ENCODE measurements at places on chromosomes 12 and 14. TPM values are rescaled to one million over a fixed set of nuclear protein-coding genes. Genes with fewer than 3 reads are reported as not detected.

LRIG3 gene
- total RNA-seq = 27.9 TPM

DNA sequence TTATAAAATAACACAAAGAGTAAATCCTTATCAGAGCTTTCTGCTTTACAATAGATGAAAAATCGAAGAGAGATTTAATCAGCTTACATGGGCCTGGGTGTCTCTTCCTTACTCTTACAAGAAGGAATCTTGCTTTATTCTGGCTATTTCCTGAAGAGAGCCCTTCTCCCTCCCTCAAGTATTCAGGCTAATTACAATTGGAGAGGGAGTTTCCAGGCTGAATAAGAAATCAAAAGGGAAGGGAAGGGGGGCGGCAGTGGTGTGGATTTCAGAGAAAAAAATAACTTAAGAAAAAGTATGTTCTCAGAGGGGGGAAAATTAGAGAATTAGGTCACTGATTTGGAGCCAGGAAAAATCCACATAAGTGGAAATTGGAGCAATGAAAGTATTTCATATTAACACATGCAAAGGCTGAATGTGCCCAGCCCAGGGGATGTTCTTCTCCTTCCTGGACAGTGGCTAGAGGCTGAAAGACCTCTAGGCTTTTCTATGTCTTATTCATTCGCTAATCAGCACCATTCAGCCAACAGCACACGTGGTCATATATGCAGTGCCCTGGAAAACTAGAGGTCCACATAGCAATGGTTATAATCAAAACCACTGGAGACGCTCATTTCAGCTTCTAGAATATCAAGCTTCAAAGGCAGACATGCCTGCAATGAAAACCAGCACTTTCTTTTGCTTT lies 158.9 kb upstream of the BTG1 start:
- no peaks in the 10 kb centered on the region for H3K27me3 ChIP-seq
- no peak overlapping the region for H3K27ac ChIP-seq

CARMIL3 gene
- 0.38 TPM for total RNA-seq

GRCh38 chr12:80756875-80757274 lies 40.2 kb downstream of the MYF5 start:
- DNase-seq = no peak
- H3K27me3 ChIP-seq = no peaks in the 10 kb centered on the region
- no peak overlapping the region for H3K4me3 ChIP-seq
- no peaks in the 10 kb centered on the region for H3K36me3 ChIP-seq
- H3K4me1 ChIP-seq = no peaks in the 10 kb centered on the region

GRCh38 chr14:74919421-74920165 lies 3.5 kb downstream of the RPS6KL1 start:
- H3K27ac ChIP-seq = no peak overlapping the region
- H3K27me3 ChIP-seq = no peaks in the 10 kb centered on the region
- H3K4me1 ChIP-seq = peaks cover 4% of the 10 kb centered on the region
- no peak for DNase-seq

NGB gene
- total RNA-seq = not detected

TAS2R13 gene
- 3.1 TPM for total RNA-seq

- DNase-seq = no peak
- H3K4me1 ChIP-seq = peaks cover 8% of the 10 kb centered on the region
- no peak overlapping the region for H3K4me3 ChIP-seq
- no peak overlapping the region for H3K27ac ChIP-seq
- no peaks in the 10 kb centered on the region for H3K36me3 ChIP-seq
- no peaks in the 10 kb centered on the region for H3K27me3 ChIP-seq
These were observed 17.3 kb upstream of the DHRS4 start for GRCh38 chr14:23936084-23936829.

- H3K4me3 ChIP-seq = no peak overlapping the region
- H3K36me3 ChIP-seq = no peaks in the 10 kb centered on the region
- no peak overlapping the region for H3K27ac ChIP-seq
- no peaks in the 10 kb centered on the region for H3K27me3 ChIP-seq
These were observed 18.9 kb upstream of the NUP107 start for GRCh38 chr12:68667896-68668295.

SLC10A1 gene
- not detected for total RNA-seq

- H3K4me1 ChIP-seq = no peaks in the 10 kb centered on the region
- no peak overlapping the region for H3K4me3 ChIP-seq
- H3K36me3 ChIP-seq = no peaks in the 10 kb centered on the region
- DNase-seq = peak; percentile 23
These were observed 32.7 kb downstream of the DAD1 start for GRCh38 chr14:22556021-22556989.

RNASE7 gene
- total RNA-seq = not detected

TM9SF1 gene
- total RNA-seq = 40.9 TPM

DNA sequence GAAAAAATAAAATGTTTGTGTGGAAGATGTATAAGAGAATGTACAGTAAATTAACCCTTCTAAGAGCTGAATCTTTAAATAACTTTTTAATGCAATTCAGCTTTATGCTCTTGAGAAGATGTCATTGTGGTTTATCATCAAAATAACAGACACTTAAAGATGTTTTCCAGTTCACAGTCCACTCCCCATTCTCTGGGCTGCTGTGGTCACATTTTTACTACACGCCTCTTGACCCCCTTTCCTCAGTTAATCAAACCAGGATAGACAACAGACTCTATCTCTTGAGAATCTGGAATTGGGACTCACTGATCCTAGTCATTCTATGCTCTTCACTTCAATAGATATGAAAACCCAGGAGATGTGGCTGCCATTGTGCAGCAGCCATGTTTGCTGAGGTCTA lies 24.7 kb upstream of the OR6J1 start:
- H3K36me3 ChIP-seq = no peaks in the 10 kb centered on the region
- H3K4me1 ChIP-seq = no peaks in the 10 kb centered on the region
- H3K27ac ChIP-seq = no peak overlapping the region
- DNase-seq = no peak

DNA sequence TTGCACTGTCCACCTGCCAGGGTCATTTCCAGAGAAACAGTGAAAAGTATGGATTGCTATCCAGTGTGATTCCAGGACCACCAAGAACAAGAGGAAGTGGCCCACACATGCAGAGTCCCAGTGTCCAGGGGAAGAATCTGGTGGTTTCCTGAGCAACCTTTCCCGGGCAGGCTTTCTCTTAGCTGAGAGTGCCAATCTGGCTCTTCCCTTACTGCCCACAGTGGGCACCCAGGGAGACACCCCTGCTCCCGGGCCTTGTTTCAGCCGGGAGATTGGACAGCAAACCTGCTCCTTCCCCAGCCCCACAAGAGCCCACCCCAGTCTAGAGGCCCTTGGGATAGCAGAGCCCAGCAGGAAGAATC lies 62.1 kb downstream of the VWF start:
- no peak for DNase-seq
- no peaks in the 10 kb centered on the region for H3K36me3 ChIP-seq
- H3K27me3 ChIP-seq = no peaks in the 10 kb centered on the region

All from ovary (tissue), 10 donors.